ENCODE measurements at places on chromosomes 5 and 9.

DNA sequence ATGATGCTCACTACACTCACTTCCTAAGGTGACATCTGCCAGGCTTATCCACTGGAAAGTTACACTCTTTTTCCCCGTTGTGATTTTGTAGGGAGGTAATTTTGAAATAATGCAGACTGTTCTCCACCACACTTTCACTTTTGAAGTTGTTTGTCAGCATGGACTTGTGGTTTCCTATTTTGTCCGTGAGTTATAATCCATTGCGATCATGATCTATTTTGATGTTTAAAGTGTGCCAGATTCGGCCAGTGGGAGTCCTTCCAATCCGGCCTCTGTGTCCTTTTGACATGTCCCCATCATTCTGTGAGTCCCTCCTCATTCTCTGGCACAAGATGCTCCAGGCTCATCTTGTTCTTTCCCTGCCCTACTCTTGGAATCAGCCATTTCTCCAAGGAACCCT, 211.3 kb upstream of the KLF4 start:
- peak; percentile 35 for DNase-seq

DNA sequence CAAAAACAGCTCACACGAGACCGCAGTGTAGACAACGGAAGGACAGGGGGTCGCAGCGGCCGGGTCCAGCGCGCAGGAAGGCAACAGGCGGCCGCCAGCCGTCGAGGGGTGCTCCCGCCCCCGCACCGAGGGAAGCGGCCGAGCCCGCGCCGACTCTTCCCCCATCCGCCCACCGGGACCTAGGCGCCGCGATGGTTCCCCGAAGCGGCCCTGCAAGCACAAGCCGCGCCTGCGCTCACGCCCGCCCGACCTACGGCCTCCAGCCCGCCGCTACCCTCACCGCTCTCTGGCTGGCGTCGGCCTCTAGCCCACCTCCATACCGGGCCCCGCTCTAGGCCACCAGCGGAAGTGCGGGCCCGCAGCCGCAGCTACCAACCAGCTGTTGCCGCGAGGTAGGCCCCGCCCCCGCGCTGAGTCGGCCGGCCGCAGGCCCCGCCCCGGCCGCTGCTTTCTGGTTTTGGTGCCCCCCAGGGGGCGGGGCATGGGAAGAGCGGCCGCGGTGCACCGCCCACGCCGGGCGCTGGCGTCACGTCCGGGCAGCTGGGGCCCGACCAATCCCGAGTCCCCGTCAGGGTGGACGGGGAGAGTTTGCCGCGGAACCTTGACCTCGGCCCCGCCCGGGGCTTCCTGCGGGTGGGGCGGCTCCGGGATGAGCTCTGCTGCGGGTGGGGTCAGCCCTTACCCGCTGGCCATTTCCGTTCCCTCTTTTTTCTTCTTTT, at the start of gene SETX:
Gene SETX (minus strand): TSS at position 350 of the 719 bp plus-strand sequence. CDS start 5,558 bp downstream, outside the sequence.
- peak; percentile 96 for DNase-seq

- DNase-seq = peak; percentile 86
Observed at GRCh38 chr5:78887384-78888118, 97.6 kb downstream of the ARSB start.

- DNase-seq = no peak
Observed at GRCh38 chr9:89493671-89494070, 4.2 kb downstream of the SEMA4D start.
